NCI-H1417 treated with DMSO at 0.1 percent for 48 hours (cell line): ENCODE measurements at places on chromosomes 1 and 21.

DNA sequence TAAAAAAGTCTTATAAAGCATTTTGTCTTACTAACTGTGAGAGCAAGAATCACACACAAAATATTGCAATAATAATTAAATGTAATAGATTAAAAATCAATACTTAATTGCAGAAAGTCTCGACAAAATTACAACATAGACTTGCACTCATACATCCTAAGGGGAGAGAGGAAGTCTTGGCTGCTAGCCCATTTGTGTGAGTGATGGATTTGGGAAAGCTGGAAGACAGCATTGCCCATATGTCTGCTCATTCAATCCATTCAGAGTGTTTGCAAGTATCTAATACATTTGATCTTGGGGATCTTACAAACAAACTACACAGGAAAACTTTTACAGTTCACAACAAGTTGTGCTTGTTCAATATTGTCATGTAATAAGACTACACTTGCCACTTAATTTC is 140.5 kb downstream of the COL11A1 start:
- DNase-seq: no peak

GRCh38 chr1:85122169-85122568 is 73.9 kb upstream of the MCOLN3 start:
- DNase-seq: no peak

DNA sequence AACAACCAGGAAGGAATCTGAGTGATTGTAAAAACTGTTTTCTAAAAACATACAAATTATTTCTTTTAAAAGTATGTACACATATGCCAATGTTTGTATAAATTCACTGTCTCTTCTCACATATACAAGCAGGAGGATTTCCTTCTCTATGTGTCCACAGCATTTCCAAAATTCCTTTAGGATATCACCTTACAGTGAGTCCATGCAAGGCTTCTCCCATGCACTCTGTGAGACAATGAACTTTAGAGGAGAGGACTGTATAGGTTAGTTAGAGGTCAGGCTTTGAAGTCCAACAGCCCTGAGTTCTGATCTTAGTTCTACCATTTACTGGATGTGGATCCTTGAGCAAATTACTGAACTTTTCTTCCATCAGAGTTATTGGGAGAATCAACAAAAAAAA is 34.1 kb upstream of the USH2A start:
- no peak for DNase-seq

DNA sequence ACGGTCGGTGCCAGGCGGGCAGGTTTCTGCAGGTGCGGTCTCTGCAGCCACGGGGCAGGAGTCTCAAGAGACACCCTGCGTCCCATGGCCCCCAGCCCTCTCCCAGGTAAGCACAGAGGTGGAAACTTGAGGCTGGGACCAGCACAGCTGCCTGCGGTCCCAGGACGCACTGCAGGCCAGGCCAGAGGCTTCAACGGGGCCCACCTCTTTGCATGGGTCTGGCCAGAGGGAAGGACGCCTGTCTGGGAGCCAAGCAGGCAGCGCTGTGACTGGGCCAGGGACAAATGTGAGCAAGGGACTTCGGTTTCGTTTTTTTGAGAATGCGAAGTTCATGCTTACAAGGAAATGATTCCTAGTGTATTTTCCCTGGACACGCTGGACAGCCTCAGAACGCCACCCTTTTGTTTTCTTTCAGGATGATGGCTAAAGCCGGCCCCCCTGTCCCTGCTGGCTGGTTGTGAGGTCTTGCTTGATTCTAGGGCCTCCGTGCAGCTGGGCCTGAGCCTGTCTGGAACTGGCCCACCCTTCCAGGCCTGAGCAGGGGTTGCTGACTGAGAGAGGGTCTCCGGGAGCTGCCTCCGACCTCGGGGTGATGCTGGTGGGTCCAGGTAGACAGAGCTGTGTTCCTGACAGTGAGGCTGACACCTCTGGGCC is 38.3 kb downstream of the MORN1 start:
- no peak for DNase-seq

- DNase-seq: peak; percentile 41
Observed at GRCh38 chr1:152786077-152786476, at the start of gene LCE1E. TSS of gene LCE1E (plus strand) at chr1:152786257. CDS start at chr1:152787300, 1,043 bp downstream.

DNA sequence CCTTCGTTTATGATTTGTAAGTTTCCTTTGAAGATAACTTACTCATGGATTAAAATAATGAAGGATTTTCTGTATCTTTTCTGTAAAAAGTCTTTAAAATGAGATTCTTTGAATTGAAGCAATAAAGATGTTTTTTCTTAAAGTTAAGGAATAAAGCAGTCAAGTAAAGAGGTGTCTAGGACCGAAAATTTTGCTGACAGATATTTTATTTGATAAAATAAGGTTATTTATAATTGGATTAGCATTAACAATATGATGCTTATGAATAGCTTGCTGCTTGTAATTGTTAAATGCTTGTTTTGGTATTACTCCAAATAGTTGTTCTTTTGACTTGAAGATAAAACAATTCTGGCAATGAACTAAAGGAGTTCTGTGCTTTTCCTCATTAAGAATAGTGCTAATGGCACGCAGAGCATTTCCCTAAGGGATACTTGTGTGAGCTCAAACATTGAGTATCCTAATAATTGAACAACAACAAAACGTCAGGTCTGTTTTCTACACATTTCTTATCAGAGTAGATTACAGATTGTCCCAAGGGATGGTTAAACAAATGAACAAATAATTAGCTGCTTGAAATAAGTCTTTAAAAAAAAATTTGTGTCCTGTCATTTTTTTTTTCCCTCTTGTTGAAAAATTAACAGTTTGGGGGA is 16.6 kb downstream of the TSNAX start:
- no peak for DNase-seq

DNA sequence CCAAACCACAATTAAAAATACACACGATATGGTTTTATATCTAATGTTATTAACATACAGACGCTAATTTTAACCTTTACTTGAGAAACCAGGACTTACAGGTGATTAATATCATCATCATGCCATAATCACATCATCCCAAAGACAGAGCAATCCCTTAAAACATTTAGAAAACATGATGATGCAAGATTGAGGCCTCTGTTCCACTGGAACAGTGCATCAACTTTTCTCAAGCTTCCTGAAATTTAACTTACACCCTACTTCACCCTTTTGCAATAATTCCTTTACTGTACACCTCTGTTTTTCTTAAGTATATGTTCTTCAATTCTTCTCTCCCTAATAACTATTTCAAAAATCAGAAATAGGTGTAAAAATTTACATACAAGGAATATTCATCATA is 38.1 kb downstream of the KDM5B start:
- no peak for DNase-seq

DNA sequence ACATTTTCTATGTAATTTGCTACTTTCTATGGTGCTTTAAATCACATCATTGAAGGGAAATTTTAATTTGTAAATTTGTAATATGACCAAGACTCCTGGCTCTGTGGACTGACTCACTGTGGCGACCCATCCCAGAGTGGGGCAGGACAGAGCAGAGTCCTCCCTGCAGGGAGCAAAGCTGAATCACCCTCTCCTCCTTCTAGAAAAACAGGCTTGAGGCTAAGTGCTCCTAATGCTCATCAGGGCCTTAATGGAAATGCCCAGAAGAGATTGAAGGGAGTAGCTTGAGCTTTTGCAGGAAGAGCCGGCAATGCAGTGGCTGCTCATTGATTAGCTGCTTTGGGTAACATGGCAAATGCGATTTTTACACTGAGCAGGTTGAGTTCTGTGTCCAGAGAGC is 16.8 kb downstream of the S100A10 start:
- DNase-seq: no peak

DNA sequence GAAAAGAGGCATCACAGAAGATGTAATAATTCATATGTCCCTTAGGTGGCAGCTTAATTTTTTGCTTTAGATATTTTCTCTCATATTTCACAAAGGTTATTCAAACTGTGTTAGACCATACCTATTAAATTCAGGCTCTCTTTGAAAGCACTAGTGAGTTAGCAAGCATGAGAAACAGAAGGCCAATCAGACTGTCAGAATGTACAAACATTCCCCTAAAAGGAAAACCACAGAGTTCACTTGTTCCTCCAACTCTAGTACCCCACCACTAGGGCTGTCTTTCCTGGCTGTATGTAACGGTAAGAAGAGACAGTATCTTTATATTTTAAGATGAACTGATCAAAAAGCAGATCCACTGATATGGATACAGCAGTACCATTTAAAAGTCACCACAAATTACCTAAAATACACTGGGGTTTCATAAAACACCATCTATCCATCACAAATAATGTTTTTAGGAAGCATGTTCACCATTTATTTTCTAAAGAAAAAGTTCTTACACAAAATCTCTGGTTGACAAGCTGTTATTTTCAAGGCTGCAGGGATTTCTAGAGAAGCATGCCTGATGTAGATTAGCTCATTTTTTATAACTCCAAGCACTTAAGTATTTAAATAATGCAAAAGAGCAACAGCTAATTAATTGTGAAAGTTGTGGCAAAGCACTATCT is 1.8 kb downstream of the ARPC5 start:
- no peak for DNase-seq

DNA sequence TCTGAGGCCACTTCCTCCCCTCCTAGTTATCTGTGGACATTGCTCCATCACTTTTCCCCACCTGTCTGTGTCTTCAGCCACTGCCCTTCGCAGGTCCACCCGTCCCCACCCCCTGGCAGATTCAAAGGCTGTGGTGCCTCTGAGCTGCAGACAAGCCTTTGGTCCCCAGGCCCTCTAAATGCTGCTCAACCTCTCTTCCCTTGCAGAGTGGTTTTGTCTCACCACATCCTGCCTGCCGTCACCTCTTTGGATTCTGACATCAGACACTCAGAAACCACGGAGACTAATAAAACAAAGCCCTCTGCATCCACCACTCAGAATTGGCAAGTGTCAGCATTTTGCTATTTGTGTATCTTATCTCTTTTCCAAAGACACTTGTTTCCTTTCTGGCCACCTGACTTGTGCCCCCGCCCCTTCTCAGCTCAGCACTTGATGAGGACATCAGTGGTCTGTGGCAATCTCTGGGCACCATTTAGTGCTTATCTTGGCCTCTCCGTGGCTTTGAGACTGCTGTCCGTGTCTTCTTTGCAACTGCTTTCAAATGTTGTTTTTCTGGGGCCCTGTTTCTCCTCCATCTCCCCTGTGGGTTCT is 7.7 kb downstream of the CNIH3 start:
- DNase-seq: no peak

DNA sequence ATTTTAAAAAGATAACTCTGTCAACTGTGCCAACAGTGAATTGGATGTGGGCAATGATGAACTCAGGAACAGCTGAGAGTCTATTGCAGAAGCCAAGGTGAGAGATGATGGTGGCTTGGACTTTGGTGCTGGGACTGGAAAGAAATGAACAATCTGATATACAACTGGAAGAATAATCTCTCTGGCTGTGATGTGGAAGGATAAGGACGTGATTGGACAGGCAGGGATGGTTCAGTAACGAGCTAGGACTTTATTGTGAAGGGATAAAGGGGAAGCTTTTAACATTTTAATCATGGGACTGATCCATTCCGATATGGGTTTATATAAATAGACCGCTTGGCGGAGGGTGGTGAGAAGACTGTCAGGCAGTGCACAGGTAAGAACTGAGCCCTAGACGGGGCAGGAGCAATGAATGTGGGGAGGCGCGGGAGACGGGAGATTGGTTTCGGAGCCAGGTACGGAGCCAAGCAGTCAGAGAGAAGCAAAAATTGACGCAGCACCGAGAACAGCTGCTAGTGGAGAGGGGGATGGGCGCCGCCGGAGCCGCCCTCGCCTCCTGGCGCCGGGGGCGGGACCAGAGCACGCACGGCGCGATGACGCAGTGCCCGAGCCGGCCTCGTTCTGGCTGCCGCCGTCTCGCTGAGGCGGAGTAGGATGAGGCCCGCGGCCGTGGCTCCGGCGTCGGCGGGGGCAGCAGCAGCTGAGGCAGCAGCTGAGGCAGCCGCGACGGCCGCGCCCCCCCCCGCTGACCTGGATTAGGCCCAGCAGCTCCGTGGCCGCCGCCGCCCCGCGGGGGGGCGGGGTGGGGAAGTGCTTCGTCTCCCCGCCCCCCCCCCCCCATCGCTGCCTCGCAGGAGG is at the start of gene RNF11:
RNF11 (plus strand) TSS at position 601 of the 858 bp plus-strand sequence. CDS start 484 bp downstream, outside the sequence.
- peak; percentile 67 for DNase-seq

DNA sequence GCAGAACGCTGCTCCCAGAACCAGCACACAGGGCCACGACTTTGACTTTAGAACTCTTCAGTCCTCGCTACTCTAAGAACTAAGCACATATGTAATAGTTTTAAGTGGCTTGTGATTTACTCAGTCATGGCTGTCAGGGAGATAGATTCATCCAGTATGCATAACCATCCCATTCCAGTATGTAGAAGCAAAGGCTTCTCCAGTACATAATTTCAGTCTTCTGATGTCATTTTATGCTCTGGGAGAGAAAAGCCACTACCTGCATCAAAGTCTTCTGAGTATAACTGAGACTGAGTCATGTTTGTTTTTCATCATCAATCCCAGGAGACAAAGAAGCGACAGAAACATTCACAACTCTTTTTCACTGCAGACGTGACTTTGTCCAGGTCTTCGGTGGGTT is 885.7 kb downstream of the PLA2G4A start:
- no peak for DNase-seq

- DNase-seq: no peak
Observed at GRCh38 chr1:39753132-39754025, 14.7 kb downstream of the PPIE start.

GRCh38 chr1:43348809-43349593 is 9.8 kb upstream of the CDC20 start:
- peak; percentile 55 for DNase-seq

DNA sequence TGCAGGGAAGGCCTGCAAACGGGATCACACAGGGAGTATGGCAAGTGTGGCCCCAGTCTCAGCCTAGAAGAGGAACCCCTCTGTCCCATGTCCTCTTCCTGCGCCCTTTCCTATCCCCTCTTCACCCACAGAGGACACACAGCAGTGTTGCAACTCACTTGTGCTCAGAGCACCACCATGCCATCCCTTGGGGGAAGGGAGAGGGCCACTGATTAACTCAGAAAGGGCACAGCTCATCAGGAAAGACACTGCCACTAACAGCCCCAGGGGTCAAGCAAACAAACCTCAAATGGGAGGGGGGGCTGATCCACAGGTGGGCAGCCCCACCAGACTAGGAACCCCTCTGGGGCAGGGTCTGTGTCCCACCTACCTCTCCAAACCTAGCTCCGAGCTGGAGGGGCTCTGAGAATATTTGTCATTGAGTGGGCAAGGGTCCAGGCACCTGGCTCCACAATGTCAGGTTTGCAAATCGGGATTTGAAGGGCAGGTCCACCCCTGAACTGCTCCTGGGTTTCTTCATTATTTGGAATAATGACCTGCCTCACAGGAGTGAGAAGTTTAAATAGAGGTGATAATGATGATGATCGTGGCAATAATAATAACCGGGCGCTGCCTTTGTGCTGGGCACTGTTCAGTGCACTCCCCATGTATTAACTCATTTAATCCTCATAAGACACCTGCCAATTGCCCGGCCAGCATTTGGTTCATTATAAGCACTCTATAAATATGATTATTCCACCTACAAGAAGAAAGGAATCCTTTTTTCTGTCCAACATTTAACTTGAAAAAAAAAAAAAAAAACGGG is 1.0 kb downstream of the ALDH4A1 start:
- no peak for DNase-seq

- DNase-seq: no peak
Observed at GRCh38 chr1:88655685-88656299, 28.3 kb upstream of the PKN2 start.

GRCh38 chr1:176694713-176695112 is 231.7 kb downstream of the PAPPA2 start:
- no peak for DNase-seq

- DNase-seq: no peak
Observed at GRCh38 chr1:245116131-245116530, 38.7 kb upstream of the KIF26B start.
